ENCODE measurements at places on chromosomes 12 and 14.

DNA sequence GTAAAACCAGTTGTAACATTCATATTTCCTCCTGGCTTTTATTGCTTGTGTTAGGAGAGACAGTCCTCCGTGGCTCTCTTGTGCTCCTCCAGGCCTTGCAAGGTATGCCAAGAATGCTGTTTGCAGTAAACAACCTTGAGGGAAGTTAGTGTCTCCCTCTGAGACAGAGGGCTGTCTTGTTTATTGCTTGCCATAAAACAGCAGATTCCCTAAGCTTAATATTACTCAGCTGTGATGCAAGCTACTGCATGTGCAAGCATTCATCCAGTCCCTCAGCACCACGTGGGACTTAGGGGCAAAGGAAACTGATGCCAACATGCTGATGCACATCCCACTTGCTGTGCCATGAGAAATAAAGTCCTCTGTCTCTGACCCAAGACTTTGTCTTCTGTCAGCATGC is 6.6 kb downstream of the POMT2 start:
- no peak for DNase-seq

- DNase-seq: no peak
Observed at GRCh38 chr14:101963052-101963451, 1.3 kb upstream of the DYNC1H1 start.

DNA sequence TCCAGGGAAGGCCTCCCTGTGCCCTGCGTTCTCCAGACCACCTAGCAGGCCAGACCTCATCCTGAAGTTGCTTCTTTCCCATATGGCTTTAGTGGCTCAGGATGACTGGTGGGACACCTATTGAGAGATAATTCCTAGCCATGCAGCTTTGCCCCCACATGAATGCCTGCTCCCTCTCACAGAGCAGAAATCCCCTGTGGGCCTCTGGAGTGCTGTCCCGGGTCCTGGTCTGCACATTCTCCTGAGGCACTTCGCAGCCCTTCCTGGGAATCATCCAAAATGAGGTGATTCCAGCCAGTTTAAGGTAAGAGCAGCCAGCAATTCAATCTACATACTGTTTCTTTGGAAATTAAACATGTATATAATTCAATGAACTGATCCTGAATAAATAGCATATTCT is 135.9 kb downstream of the GPR65 start:
- DNase-seq: no peak

DNA sequence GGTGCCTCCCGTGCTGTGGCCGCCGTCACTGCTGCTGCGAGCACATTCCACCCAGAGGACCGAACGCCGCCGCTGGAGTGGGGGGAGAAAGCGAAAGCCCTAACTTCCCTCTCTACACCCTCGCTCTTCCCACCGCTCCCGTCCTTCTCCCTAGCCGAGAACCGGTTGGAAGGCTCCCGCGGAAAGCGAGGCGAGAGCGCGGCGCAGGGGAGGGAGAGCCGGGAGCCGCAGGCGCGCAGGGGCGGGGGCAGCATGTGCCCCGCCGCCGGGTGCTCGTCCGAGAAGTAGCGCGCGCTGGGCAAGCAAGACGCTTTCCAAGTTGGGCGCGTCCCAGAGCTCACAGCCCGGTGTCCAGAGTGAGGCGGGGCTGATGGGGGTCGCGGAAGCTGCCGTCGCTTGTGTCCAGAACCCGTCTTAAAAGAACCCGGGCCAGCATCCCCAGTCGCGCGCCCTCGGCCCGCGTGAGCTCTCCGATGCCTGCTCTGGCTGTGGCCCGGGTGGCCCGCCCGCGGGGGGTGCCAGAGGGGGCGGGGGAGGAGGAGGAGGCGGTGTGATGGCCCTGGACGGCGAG is at the start of gene TRHDE:
Gene TRHDE (plus strand): TSS at position 280 of the 571 bp plus-strand sequence. CDS start 274 bp downstream, at position 554.
- DNase-seq: no peak

GRCh38 chr14:92646952-92647796 is 101.3 kb downstream of the LGMN start:
- no peak for DNase-seq

GRCh38 chr12:53290661-53291060 is 4.7 kb upstream of the PFDN5 start:
- DNase-seq: no peak

DNA sequence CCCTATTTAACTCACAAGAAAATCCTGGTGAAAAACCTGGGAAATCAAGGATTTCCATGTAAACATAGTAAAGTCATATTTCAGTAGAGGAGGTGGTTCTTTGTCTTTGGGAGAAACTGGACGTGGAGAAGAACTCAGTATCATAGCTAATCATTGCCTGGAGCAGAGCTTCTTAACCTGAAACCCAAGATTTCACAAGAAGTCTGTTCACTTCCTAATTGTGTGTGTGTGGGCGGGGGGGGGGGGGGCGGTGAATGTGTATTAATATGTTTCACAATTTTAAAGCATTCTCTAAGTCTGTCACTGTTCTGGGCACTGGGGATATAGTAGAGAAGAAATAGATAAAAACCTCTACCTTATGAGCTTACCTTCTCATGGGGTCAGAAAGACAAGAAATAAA is 96.7 kb upstream of the PPP4R3A start:
- DNase-seq: no peak

- DNase-seq: no peak
Observed at GRCh38 chr14:75875958-75876357, 105.8 kb downstream of the TGFB3 start.

DNA sequence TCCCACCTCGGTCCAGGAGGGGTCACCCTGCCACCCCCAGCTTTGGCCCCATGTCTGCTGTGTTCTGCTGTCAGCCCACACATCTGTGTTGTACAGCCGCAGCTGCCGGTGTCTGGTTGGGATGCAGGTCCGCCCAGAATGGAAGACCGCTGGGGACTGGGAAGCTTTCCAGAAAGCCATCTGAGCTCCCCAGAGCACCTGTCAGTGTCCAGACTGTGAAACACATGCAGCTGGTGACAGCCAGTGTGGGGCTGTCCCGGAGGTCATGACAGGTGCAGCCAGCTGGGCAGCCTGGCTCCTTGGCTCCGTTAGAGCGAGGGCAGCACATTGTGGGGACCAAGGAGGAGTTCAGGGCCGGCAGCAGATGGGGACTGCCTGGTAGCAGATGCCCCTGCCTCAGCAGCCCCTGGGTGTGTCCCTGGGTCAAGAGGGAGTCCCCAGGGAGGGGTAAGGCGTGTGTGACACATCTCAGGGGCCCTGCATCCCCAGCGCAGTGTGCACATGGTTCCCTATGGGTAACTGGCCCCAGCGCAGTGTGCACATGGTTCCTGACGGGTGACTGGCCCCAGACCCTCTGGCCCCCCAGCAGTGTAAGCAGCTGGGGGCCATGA is 16.4 kb downstream of the CEP170B start:
- no peak for DNase-seq

GRCh38 chr12:12572659-12573058 is 10.0 kb upstream of the DUSP16 start:
- DNase-seq: no peak

DNA sequence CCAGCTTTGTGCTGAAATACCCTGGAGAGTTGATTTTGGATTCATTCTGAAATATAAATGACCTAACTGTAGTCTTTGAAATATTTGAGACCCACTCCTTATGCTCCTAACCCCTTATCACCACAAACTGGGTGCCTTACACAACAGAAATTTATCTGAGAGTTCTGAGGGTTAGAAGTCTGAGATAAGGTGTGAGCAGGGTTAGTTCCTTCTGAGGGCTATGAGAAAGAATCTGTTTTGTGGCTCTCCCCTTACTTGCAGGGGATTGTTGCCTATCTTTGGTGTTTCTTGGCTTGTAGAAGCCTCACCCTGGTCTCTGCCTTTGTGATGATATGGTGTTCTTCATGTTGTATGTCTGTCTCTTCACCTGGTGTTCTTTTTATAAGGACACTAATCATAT is 91.7 kb downstream of the DERA start:
- DNase-seq: no peak

DNA sequence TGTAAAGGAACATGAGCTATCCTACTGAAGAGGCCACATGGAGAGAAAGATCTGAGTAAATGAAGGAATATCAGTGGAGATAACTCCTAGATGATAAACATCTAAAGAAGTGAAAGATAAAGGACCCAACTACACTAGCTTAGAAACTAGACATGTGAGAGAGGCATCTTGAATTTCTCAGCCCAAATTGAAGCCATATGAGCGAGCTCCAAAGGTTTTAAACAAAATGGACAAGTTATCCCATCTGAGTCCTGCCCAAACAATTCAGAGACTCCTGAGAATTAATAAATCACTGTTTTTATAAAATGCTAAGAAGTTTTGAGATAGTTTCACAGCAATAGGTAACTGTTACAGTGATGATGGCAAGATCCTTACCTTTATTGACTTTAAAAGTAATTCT is 438.9 kb downstream of the NAV3 start:
- DNase-seq: no peak

DNA sequence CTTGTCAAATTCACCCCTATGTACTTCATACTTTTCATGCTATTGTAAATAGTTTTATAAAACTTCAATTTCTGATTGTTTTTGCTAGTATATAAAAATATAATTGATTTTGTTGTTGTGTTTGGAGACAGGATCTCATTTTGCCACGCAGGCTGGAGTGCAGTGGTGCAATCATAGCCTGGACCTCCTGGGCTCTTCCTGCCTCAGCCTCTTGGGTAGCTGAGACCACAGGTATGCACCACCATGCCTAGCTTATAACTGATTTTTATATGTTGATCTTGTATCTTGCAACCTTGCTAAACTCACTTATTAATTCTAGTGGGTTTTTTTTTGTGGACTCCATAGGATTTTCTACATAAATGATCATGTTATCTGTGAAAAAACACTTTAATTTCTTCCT is 23.5 kb downstream of the ATP5MC2 start:
- no peak for DNase-seq
